ENCODE measurements at places on chromosomes 12 and 14.

DNA sequence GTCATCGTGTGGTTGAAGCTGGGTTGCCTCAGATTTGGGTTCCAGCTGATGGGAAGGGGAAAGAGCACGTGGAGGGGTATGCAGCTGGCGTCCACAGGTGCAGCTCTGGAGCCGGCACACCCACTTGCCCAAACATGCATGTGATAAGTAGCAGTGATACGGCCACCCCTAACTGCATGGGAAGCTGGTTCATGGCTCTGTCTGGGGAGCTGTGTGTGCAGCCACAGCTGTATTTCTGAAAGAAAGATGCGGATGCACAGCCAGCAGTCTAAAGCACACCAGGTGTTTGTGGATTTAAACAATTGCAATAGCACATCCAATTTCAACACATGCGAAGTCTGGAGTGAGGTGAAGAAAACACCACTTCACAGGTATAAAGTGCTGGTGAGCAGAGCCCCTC lies 181.4 kb downstream of the EFCAB11 start:
- no peak for DNase-seq

DNA sequence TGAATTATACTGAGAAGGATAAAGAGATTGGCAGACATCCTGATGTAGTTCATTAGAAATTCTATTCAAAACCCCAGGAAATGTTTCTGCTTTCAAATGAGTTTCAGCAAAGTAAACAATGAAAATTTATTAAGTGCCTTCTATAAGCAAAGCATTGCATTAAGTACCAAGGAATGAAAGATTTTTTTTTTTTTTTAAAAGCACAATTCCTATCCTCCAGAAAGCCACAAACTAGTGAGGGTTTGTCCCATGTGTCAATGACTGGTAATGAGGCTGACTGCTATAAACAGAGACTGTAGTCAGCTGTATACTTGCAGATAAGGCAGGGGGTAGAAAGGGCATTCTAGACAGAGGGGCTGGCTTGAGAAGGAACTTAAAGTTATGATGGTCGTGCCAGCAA lies 6.7 kb downstream of the ANO4 start:
- no peak for DNase-seq

- DNase-seq = no peak
Measured at GRCh38 chr12:72241552-72241951, 30.6 kb upstream of the TRHDE start.

GRCh38 chr14:92950773-92951172 lies 27.8 kb downstream of the CHGA start:
- DNase-seq = no peak

- no peak for DNase-seq
Measured at GRCh38 chr14:96554315-96554910, 52.2 kb downstream of the PAPOLA start.
